ENCODE measurements at places on chromosomes 11 and 22.

GRCh38 chr11:74478877-74479731, 11.8 kb upstream of the KCNE3 start:
- DNase-seq = no peak

DNA sequence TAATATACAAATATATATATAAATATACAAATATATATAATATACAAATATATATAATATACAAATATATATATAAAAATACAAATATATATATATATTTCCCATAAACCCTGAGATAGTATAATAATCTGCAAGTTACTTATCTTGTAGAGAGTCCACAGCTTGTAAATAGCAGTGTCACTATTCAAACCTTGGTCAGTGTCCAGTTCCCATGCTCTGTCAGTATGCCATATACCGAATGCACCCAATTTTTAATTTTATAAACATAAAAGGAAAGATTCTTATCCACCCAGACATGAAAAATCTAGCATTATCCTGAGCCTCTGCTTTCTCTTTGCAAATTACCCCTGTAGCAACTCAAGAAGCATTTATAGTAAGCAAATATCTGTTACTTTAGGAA, 21.6 kb upstream of the CTSC start:
- DNase-seq = no peak

GRCh38 chr11:123190518-123190917, 4.5 kb downstream of the CLMP start:
- DNase-seq = no peak

GRCh38 chr22:29907753-29908515, 25.0 kb downstream of the MTMR3 start:
- DNase-seq = no peak

- DNase-seq = no peak
Measured at GRCh38 chr22:20159076-20159475, 8.2 kb upstream of the CCDC188 start.

GRCh38 chr11:69172674-69173073, 16.9 kb downstream of the SMIM38 start:
- DNase-seq = no peak

DNA sequence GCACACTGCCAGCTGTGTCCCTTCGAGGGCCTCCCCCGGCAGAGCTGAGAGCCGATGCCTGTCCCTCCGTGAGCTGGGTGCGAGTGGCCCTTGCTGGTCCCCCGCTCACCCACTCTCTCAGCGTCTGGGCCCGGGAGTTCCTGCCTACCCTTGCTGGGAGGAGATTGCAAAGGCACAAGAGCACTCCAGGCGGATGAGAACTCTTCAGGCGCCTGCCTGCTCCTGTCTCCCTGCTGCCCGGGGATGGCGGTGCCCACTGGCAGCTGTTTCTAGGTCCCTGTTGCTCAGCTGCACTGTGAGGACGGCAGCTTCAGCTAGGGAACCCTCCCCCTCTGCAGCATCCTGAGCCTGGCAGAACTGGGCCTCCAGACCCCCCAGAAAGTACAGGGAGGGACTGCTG, 61.1 kb downstream of the FLRT1 start:
- no peak for DNase-seq

- no peak for DNase-seq
Measured at GRCh38 chr11:36092314-36093030, 148.6 kb downstream of the LDLRAD3 start.

DNA sequence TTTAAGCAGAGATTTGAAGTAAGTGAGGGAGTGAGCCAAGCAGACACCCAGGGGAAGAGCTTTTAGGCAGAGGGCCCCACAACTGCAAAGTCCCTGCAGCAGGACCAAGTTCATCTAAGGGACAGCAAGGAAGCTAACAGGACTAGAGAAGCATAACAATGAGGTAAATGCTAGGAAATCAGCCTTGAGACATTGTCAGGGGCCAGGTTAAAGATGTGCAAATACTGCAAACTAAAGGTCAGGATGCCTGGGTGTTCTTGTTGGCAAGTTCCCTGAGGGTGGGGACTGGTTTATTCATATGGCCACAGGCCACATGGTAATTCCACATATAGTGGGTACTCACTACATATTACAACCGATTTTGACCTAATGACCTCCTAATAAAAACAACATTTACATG, 399.2 kb upstream of the NARS2 start:
- DNase-seq = no peak

DNA sequence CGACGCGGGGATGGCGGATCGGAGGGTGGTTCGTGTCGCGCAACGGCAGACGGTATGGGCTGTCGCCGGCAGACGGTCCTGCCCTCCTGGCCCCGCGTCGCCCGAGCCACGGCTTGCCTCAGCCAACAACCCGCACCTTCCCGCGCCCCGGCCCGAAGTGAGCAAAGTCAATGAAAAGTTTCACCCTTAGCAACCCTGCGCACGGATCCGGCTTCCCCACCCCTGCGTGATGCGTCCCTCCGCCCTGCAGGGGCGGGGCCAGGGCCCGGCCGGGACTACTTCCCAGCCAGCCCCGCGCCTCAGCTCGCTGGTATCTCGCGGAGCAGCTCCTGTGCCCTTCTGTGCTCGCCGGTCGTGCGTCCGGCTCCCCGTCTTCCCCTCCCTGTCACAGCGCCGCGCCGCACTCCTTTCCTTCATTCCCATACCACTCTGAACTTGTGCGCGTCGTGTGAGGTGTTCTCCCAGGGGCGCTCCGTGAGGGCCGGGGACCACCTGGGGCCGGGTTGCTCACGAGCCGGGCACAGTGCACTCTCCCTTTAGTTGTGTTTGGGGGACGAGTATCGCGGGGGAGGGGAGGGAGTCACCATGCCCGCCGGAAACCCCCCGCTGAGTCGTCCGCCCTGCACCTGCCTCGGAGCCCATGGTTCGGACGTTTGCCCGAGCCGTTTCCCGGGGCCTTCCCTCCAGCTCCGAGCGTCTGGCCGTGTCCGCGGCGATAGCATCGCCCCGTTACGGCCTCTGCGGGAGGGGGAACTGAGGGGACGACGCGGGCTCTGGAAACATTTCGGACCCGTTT, at the start of gene TOB2:
TSS of gene TOB2 (minus strand) at position 163 of the 796 bp plus-strand sequence. CDS start 9,456 bp downstream, outside the sequence.
- peak; percentile 46 for DNase-seq

- no peak for DNase-seq
Measured at GRCh38 chr11:85809191-85809590, 1.8 kb downstream of the SYTL2 start.

DNA sequence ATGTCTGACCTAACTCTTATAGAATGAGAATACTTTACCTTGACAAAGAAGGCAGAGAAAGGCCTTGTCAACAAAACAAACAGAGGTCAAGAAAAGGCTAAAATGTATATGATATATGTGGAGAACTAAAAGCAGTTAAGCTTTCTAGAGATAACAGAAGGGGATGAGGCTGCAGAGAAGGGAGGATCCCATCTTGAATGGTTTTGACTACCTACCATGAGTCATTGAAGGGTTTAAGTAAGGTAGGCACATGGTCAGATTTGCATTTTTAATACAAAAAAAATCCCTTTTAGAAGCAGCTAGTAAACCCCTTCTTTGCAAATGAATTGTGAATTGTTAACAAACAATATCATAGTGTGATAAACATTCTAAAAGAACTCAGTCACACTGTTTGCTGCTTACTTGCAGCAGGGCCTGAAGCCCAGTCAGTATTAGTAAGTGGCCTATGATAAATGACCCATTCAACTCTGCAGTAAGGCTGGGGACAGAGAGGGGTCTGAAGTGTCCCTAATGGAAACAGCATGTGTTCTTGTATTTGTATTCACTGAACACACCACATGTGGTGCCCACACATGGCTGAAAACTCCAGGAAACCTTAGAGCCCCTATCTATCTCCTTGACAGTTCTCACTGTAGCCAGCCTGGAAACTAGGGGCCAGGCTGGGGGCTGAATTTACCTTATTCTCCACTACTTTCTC, 328.8 kb upstream of the PITPNB start:
- no peak for DNase-seq

GRCh38 chr11:78808923-78809322, 234.3 kb upstream of the NARS2 start:
- DNase-seq = no peak
